ENCODE measurements at places on chromosomes 7 and 10.

- peak; percentile 28 for DNase-seq
Measured at GRCh38 chr10:31549896-31550295, 230.9 kb downstream of the ZEB1 start.

- DNase-seq, result no peak
Measured at GRCh38 chr7:93977211-93977950, 26.8 kb downstream of the BET1 start.

GRCh38 chr7:150629347-150629746 is 2.8 kb downstream of the GIMAP6 start:
- DNase-seq, result no peak

DNA sequence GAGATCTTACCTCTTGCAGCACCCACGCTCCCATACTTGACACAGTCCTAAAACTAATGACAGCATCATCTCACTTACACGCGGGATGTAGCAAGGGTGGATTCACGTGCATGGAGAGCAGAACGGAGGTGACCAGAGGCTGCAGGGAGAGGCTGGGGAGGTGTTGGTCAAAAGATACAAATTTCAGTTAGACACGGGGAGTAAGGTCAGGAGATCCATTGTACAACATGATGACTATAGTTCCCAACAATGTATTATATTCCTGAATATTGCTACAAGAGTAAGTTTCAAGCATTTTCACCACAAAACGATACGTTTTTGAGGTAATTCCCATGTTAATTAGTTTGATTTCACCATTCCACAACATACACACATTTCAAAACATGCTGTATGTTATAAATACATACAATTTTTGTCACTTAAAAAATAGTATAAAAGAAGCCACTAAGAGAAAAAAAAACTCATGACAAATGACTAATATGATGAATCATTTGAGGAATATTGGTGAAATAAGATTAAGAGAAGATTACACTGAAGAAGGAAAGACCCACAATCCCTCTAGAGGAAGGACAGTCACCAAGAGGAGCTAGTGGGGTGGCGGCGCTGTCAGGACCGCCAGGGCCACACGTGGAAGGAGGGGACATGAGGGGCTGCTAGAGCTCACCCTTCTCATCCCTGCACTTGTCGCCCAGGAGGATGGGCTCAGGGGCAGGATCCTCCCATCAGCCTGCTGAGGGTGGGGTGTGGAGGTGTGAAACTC is 49.4 kb upstream of the EGFR start:
- DNase-seq, result no peak

DNA sequence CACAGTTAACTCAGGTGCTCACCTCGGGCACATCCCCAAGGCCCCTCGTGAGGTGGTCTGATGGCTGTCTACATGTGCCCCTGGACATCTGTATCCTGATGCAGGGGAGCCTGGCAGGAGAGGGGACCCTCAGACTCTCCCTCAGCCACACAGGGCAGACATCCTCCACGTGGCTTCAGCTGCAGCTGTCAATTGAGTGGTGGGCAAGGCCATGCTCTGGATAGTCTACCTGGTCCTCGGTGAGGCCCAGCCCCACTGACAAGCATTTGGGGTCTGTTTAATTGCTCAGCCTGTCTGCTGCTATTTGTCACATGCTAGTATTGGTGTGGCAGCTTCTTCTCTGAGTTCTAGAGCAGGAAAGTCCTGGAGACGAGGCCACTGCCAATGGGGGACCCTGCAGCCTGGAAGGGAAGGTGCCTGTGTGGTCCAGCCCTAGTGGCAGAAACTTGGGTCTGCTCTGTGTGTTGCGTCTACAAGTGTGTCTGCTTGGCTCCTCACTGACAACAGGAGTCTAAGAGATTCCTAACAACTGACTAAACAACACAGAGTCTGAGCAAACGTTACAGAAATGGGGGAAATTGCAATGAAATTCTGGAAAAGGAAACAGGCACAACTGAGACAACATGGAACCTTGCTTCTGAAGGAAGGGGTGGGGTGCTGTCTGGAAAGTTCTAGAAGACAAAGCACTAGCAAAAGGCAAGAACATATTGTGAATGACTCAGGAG is 59.3 kb upstream of the IGFBP3 start:
- peak; percentile 83 for DNase-seq

DNA sequence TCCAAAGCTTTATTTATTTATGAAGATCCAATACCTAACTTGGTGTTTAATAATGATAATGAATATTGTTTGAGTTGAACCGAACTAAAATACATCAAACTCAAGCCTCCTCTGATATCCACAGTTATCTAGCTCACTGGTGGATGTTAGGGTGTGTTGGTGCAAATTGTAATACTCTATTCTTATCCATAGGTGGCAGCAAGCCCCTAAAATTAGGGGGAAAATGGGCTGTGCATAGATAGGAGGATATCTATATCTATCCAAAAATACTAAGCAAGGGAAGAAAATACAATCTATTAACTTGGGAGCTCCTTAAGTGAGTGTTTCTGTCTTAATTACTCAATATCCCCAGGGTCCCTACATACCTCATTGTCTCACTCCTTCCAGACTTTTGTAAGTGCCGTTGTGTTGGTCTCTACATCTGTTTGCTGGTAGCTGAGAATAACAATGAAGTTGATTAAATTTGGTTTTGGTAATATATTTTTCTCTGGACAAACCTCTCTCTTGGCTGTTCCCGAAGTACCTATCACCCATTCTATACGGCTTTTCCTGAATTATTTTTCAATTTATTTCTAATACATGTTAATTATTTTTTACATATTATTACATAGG is 55.0 kb upstream of the VWDE start:
- peak; percentile 41 for DNase-seq

GRCh38 chr7:151590071-151590849 is 70.6 kb upstream of the RHEB start:
- no peak for DNase-seq

DNA sequence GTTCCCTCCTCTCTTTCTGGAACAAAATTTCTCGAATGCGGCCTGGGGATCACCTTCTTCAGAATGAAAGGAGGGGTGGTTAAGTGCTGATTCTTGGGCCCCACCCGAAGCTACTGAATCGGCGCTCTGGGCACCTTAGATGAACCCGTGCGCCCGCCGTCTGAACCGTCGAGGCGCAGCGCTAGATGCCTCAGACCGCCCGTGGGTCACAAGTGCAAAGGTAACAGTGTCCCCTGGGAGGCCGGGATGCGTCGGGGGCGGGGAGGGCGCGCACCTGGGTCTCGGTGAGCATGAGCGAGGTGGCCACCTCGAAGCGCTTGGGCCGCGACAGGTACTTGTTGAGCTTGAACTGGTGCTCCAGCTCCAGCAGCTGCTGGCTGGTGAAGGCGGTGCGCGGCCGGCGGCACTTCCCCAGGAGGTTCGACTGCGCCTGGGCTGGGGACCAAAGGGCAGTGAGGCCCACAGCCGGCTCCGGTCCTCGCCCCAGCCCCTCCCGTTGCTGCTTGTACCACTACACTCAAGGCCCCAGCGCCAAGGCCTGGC is 4.2 kb downstream of the MNX1 start:
- no peak for DNase-seq

DNA sequence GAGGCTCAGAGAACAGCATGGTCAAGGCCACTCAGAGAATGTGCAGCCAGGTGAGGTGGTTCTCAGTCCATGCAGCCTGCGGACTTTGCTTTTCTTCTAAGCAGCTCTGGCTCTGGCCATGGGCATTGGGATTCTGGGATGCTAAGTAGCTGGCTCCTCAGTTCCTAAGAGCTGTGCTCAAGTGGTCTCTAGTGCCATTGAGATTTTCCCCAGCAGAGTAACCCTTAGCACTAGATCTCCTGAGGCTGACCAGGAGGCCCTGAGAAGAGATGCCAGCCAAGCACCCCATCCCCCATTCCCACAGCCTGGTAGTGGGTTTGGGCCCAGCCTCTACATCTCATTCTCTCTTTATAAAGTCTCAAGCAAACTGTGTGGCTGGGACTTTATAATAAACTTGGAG is 77.1 kb downstream of the KCNMA1 start:
- no peak for DNase-seq

GRCh38 chr7:43735403-43735801 is 6.1 kb upstream of the COA1 start:
- no peak for DNase-seq

DNA sequence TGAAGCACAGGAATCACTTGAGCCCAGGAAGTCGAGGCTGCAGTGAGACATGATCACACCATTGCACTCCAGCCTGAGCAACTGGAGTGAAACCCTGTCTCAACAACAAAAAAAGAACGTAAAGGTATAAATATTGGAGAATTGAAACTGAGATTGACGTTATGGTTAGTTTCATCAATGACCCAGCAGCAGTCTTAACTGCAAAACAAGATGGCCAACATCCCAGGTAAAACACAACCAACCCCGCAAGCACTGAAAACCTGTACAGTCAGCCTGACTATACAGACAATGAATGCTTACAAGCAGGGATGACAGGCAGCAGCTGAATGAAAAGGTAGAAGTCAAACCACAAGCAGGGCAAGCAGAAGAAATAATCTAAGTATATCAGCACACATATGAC is 34.7 kb downstream of the WAPL start:
- DNase-seq, result no peak

GRCh38 chr10:71516890-71517289 is 120.2 kb downstream of the CDH23 start:
- no peak for DNase-seq

- DNase-seq, result no peak
Measured at GRCh38 chr7:152600266-152600665, 75.7 kb downstream of the XRCC2 start.

- no peak for DNase-seq
Measured at GRCh38 chr7:4519819-4520520, 162.1 kb upstream of the FOXK1 start.

DNA sequence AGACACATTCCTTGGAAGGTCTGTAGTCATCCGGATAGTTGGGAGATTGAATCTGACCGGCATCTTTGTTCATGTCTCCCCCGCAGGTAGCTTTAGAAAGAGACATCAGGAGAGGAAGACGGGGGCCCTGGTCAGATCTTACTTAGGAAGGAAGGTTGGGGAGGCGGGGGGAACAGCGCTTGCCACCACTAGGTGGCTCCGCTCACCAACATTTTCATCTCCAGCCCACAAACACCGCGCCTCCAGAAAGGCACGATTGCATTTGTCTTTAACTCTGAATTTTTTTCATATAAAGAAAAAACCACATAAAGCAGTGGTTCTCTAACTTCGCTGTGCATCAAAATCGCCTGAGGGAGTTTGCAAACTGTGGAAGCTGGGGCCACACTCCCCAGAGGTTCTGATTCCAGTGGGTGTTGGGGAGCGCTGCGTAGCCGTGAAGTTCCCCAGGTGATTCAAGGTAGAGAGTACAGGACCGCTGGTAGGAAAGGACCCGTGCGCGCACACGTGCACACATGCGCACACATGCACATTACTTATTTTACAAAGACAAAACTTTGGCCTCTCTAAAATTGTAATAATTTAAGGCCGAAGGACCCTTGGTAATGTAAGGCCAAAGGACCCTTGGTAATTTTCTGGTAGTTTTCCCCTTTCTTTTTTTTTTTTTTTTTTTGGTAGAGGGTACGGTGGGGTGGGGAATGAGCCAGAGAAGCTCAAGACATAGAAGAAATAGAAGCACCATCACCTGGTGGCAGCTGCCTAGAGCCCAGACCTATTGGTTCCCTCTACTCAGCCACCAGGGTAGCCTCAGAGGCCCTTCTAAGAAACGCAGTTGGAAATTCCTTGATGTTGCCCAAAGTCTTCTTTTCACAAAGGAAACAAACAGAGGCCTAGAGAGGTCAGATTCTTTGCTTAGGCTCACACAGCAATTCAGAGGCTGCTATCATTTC is 37.4 kb upstream of the OPALIN start:
- DNase-seq, result peak; percentile 62

DNA sequence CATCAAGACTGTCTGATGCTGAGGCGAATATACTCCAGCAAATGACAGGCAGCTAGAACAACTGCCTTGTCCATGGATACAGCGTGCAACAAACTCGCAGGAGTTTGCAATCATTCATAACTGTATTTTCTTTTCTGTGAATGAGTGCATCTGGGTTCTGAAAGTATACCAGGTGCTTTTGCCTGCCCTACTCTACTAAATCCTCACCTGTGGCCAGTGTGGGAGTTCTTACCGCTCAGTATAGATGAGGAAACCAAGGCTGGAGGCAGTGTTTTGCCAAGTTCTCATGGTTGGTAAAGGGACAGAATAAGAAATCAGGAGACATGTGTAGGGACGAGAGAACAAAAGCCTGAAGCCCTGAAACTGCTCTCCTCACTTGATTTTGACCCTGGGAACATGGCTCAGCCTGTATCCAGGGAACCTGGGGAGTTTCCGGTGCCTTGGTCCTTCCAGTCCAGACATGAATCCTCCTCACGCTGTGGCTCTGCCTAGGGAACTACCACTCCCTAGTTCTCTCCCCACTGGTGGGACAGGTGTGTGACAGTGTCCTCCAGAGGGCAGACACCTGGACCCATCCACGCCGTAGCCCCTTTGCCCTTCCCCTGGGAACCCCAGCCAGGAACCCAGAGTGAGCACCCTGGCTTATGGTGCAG is 142.0 kb downstream of the CDH23 start:
- DNase-seq, result no peak

- DNase-seq, result no peak
Measured at GRCh38 chr10:124039483-124040013, 53.9 kb downstream of the CHST15 start.

DNA sequence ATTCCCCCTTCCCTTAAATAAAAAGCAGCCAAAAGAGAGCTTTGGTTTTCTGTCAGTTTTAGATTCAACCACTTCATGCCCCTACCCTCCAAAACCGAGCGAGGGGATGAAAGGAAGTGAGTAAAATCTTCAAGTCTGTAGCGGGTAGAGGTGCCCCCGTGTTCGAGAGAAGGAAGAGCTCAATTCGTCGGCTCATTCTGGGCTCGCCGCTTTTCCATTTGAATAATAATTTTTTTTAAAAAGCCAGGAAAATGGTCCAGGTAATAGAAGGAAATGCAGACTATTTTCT is 436.2 kb upstream of the GALNT17 start:
- peak; percentile 42 for DNase-seq

- DNase-seq, result no peak
Measured at GRCh38 chr10:49325916-49326783, 27.2 kb downstream of the C10orf71 start.

DNA sequence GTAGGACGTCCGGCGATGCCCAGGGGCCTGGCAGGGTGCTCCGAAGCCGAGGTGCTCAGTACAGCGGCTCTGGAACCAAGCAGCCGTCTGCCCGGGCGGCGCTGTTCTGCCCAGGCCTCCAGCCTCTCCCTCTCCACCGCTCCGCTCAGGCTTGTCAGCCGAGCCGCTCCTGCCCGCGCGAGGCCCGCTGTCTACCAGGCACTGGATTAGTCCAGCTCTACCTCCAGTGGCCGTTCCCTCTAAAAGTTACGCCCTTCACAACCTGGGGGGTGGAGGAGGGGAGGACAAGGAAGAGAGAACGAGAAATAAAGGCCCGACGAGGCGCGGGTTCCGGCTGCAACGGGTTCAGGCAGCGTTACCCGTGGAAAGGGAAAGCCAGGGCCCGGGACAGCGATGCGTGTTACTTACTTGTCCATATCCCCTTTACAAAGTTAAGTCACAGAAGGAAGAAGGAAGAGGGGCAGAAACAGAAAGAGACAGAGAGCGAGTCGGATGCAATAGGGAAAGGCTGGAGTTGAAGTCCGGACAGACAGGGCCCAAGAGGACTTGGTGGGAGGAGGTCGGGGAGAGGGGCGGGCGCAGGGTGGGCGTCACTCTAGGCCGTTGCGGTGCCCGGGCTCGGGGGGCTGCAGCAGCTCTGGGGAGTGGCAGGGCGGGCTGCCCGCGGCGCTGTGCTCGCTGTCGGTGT is 2.8 kb downstream of the SP8 start:
- no peak for DNase-seq

- peak; percentile 62 for DNase-seq
Measured at GRCh38 chr7:90384433-90384832, 18.8 kb upstream of the CLDN12 start.

Data from fibroblast of skin of right biceps (primary cell).